ENCODE measurements at places on chromosomes 1 and 21.

- H3K4me1 ChIP-seq: no peaks in the 10 kb centered on the region
- no peaks in the 10 kb centered on the region for H3K27me3 ChIP-seq
- H3K27ac ChIP-seq: no peak overlapping the region
- no peak for DNase-seq
- H3K36me3 ChIP-seq: no peaks in the 10 kb centered on the region
Observed at GRCh38 chr1:104092698-104093097, 343.0 kb downstream of the AMY1C start.

DNA sequence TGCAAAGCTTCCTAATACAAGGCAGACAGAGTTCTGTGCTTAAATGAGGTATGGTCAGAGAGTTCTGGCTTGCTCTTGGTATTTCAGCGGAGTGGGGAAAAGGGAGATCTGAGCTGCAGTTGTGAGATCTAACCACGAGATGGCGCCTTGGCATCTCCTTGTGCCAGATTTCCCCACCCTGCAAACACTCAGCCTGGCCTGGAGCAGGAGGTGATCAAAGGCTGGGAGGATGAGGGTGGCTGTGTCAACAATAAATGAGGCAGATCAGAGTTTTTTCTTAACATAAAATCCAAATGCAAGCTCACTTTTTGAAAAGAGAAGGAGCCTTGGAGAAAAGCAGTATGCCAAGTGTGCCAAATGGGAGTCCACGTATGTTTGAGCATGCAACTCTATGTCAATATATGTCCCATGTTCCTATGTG, 4.1 kb upstream of the TFAP2E start:
- peak; percentile 43 for DNase-seq
- H3K27me3 ChIP-seq: no peaks in the 10 kb centered on the region
- H3K4me3 ChIP-seq: no peak overlapping the region
- no peak overlapping the region for H3K27ac ChIP-seq
- H3K4me1 ChIP-seq: no peaks in the 10 kb centered on the region

DNA sequence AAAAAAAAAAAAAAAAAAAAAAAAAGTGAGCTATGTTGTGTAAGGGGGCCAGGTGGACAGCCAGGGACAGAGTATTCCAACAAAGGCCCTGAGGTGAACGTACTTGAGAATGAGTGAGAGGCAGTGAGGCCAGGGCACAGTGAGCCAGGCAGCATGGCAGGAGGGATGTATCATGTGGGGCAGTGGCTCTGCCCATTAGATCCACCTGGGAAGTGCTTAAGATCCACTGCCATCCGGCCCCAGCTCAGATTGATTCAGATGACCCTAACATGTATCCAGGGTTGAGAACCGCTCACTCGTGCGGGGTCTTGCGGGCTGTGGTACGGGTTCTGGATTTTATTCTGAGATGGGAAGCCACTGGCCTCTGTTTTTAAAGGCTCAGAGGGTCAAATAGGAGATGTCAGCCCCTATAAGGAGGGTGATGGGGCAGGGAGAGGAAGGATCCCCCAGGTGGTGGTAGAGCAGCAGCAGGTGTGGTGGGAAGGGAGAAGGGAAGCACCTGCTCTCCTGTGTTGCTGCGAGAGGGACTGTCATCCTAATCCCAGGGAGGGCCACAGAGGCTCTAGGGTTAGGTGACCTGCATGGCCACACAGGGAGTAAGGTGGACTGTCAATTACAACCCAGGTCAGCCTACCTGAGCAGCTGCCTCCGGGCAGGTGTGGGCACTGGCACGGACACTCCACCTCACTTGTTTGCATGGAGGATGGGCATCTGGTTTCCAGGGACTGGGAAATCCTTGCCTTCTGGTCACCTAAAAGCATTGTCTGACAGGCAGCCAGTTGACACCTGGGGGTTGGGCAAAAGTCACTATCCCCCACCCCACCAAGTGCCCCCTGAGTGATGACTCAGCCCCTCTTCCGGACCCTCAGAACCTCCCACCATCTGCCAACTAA, 31.6 kb downstream of the CDK18 start:
- DNase-seq: no peak
- no peaks in the 10 kb centered on the region for H3K27me3 ChIP-seq
- H3K36me3 ChIP-seq: no peaks in the 10 kb centered on the region
- peak overlapping the region; percentile 57 for H3K27ac ChIP-seq
- H3K4me1 ChIP-seq: peaks cover 40% of the 10 kb centered on the region

GRCh38 chr1:86914998-86915736, 732 bp downstream of the HS2ST1 start:
- H3K27me3 ChIP-seq: no peaks in the 10 kb centered on the region
- peak overlapping the region; percentile 98 for H3K4me3 ChIP-seq
- H3K4me1 ChIP-seq: peaks cover 22% of the 10 kb centered on the region
- no peak overlapping the region for H3K27ac ChIP-seq
- H3K36me3 ChIP-seq: peaks cover 5% of the 10 kb centered on the region
- peak; percentile 22 for DNase-seq

DNA sequence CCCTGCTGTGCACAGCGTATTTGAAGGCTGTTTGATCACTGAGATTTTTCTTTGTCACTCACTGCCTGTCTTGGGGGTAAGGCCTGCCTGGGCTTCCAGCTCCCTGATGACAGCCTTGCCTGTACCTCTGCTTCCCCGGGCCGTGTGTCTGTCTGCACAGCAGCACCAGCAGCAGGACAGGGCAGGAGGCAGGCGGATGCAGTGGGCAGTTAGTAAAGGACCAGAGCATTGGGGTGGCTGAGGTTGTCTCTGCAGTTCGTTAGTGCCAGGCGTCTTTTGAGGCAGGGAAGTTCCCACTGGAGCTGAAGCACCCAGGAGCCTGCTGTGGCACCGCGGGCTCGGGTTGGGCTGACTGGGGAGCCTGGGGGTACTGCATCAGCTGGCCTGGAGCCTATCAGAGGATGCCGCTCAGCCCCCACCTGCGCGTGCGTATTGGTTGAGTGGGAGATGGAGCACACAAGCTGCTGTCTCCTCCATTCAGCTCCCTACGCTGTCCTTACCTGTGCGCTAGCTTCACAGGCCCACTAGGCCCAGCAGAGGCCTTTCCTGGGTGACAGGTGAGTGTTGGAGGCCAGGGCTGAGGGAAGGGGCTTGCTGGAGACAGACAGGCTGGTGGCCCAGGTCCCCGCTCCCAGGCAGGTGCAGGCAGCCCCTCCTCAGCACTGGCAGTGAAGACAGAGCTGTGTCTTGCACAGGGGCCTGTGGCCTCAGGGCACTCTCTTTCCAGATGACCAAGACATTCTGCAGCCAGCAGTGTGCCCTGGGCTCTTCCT, 28.2 kb downstream of the SNAP47 start:
- no peak overlapping the region for H3K4me3 ChIP-seq
- H3K36me3 ChIP-seq: peaks cover 21% of the 10 kb centered on the region
- DNase-seq: no peak
- H3K27ac ChIP-seq: peak overlapping the region; percentile 87

DNA sequence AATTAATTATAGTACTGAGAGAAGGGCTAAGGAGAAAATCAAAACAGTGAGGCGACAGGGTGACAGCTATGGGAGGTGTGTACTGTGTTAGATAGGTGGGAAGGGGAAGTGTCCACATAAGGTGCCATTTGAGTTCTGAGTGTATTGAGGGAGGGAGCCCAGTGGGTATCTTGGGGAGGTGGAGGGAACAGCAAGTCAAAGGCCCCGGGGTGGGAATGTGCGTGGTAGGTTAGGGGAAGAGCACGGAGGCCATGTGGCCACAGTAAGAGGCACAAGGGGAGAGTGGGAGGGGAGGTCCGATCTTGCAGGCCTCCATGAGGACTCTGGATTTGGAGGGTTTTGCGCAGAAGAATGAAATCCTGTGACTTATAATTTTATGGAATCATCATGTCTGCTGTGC, 3.0 kb upstream of the XKR8 start:
- no peaks in the 10 kb centered on the region for H3K36me3 ChIP-seq
- no peaks in the 10 kb centered on the region for H3K27me3 ChIP-seq
- no peak for DNase-seq
- H3K4me3 ChIP-seq: no peak overlapping the region
- H3K27ac ChIP-seq: no peak overlapping the region

GRCh38 chr1:245915406-245915805, 591.7 kb downstream of the SMYD3 start:
- no peaks in the 10 kb centered on the region for H3K27me3 ChIP-seq
- DNase-seq: no peak
- no peaks in the 10 kb centered on the region for H3K4me1 ChIP-seq
- no peak overlapping the region for H3K27ac ChIP-seq

- H3K27ac ChIP-seq: peak overlapping the region; percentile 51
- H3K4me1 ChIP-seq: peaks cover 65% of the 10 kb centered on the region
- H3K36me3 ChIP-seq: peaks cover 32% of the 10 kb centered on the region
Observed at GRCh38 chr1:42221952-42222606, 57.5 kb upstream of the GUCA2A start.

All from PC-9 (cell line).